Left ventricle myocardium inferior (tissue), 1 donor: ENCODE measurements at places on chromosomes 6 and 20. TPM values are rescaled to one million over a fixed set of nuclear protein-coding genes. Genes with fewer than 3 reads are reported as not detected.

The CALHM6 gene
- total RNA-seq, result 1.7 TPM

DNA sequence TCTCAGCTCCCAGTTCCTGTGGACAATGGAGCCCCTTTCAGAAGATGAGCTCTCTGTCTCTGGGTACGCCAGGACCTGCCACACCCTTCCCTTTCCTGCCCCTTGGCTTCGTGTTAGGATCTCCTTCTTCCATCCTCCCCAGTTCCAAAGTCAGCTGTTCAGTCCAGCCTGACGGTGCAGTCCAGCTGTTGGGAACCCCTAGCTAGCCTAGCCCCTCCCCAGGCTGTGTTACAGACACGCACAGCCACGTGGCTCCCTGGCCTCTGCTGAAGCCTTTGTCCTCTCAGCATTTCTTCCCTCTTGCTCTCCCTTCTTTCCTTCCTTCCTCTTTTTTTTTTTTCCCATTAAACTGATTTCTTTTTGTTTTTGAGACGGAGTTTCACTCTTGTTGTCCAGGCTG lies 12.4 kb upstream of the TFAP2C start:
- no peak for DNase-seq

The SLC32A1 gene
- not detected for total RNA-seq

- DNase-seq, result no peak
Observed at GRCh38 chr6:12173661-12174060, 116.5 kb upstream of the EDN1 start.

The MUC22 gene
- total RNA-seq, result 0.08 TPM

The TAGAP gene
- 1.2 TPM for total RNA-seq

The TBXT gene
- not detected for total RNA-seq

GRCh38 chr6:166712286-166713228 lies 85.5 kb upstream of the RPS6KA2 start:
- DNase-seq, result no peak

DNA sequence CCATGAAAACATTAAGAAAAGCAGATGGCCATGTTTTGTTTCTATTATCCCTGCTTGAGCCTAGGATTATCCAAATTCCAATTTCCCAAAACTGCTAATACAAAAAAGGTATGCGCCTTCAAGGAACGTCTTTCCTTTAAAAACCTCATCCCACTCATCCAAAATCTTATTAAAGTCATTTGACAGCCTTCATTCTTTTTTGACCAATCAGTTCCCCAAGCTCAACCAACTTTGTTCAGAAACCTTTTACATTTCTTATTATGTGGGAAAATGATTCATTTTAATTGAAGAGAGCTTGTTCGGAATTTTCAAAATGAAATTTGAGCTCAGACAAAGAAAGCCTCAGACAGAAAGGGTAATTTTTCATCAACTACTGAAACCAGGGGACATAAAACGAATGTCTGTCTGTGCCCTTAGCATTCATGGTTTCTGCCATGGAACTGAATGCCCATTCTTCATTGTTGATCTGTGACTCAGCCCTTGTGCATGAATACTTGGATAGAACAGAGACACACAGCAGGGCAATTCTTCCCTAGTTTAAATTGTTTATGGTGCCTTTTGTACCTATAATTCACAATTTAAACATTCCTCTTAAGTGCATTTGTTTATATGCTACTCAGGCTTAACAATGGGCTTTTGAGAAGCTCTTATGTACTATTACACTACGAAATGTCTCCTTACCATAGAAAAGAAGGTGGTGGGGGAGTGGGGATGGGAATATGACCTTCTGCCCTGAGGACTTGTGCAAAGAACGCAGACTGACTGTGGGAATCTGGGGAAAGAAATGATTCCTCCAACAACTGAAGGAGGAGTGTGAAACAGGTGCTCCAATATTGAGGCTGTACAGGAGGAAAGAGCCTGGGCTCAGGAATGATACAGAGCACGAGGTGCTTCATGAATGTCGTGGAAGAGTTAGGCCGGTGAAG lies 49.8 kb upstream of the ERVFRD-1 start:
- DNase-seq, result no peak

GRCh38 chr6:107539409-107539808 lies 49.5 kb downstream of the SOBP start:
- no peak for DNase-seq

DNA sequence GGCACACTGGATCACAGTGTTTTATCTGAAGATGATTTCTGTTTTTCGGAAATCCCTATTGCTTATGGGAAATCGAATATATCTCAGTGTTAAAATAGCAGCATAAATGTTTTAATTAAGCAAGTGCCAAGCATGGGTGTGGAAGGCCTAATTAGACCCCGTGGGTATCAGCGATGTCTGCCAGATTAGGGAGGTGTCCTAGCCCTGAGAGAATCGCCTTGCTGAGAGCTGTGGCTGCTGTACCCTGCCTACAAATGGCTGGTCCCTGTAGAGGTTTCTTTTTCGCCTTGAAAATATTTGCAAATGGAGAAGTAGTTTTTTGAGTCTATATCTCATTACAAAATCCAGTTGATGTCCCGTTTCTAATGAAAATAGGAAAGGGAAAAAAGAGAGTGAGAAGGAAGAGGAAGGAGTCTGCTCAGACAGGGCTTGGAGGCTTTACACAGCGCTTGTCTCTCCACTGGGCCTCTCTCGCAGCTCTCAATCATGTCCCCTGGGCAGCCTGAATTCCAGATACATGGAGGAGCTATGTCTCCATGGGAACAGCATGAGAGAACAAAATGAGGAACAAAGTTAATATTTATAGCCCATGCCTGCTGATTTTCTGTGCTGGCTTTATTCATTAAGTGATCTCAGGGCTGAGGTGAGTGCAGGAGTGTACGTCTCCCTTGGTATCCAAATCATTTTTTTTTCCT lies 35.2 kb upstream of the BCLAF1 start:
- DNase-seq, result no peak

DNA sequence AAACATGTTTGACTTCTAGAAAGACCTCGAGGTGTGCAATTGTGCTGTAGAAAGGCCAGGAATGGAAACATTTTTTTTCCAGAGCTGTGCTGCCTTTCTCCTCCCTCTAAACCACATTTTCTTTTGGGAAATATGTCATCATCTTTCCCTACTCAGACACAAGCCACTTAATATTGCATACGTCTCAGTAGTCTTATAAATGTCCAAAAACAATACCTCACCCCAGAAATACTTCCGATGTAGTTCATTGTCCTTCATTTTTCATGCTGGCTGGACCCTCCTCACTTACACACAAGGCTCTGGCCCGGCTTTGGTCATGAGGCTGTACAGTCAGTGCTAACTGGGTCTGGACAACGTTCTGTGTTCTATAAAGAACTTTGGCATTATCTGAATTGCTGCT lies 126.4 kb downstream of the SCML4 start:
- DNase-seq, result no peak

The OSTM1 gene
- 40.7 TPM for total RNA-seq

GRCh38 chr6:129498950-129499842 lies 210.8 kb downstream of the ARHGAP18 start:
- no peak for DNase-seq

DNA sequence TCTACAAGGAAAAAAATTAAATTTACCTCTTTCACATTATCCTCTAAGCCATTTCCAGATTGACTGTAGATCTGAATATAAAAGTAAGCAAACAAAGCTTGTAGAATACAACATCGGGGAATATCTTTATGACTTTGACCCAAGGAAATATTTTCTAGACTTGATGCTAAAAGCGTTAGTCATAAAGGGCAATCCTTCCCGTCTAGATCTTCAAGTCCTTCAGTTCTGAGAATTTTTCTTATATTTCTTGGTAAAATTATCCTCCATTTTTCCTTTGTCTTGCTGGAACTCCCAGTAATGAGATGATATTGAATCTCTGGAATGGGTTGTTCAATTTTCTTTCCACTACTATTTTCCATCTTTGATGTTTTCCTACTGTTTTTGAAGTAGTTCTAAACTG lies 77.8 kb upstream of the ZNF184 start:
- DNase-seq, result no peak
